ENCODE measurements at places on chromosomes 16 and 17.

GRCh38 chr16:71956486-71956885 lies 43.7 kb downstream of the PKD1L3 start:
- DNase-seq, result no peak

DNA sequence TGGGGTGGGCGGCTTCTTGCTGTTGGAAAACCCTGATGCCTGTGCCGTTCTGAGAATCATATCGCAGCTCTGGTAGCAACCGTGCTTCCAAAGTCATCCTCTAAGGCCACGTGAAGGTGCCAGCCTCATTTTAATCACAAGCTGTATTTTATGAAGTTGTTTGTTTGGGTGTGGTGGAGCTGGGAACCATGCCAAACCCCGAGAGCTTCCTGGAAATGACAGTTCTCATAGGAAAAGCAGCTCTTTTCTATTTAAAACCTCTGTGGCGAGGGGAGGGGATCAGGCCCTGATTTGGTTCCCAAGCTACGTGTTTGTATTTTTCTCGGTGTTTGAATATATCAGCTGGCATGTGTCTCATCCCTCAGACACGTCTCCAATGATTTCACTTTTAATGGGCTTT lies 21.7 kb downstream of the KNOP1 start:
- no peak for DNase-seq

DNA sequence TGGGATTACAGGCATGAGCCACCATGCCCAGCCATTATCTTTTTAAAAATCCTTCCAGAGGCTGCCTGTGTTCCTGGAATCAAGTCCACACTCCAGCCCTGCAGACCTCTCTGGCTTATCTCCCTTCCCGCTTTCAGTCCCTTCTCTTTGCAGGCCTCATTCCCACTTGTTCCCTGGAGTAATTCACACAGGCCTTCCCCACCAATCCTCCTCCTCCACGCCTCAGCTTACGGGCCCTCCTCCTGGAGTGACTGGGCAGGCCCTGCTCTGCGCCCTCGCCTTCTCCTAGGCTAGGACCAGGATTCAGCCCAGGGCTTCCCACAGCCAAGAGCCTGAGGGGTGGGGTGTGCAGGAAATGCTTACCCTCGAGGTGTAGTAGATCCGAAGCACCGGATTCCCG lies 2.8 kb downstream of the CDIPT start:
- DNase-seq, result no peak

DNA sequence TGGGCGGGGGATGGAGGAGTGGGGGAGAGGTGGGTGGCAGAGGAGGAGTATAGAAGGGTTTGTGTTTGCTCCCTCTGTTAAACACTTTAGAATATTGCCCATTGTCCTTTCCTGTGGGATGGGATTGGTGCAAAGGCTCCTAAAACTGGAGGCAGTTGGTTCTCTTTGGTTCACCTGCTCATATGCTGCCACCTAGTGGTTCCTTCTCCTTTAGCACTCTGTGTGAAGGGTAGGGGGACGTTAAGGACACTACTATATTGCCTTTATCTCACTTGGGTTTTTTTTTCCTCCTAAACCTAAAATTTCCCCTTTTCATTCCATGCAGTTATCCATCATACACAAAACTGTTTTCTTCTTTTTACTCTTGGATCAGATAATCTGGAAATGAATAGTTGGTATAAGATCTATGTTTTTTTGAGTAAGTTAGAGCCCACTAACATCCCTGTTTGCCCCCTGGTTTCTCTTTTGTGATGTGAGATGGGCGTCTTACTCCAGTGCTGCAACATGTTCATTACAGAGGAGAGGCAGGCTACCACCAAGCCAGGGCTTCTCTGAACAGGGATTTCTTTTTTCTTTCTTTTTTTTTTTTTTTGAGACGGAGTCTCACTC lies 23.8 kb downstream of the SNX11 start:
- DNase-seq, result no peak

DNA sequence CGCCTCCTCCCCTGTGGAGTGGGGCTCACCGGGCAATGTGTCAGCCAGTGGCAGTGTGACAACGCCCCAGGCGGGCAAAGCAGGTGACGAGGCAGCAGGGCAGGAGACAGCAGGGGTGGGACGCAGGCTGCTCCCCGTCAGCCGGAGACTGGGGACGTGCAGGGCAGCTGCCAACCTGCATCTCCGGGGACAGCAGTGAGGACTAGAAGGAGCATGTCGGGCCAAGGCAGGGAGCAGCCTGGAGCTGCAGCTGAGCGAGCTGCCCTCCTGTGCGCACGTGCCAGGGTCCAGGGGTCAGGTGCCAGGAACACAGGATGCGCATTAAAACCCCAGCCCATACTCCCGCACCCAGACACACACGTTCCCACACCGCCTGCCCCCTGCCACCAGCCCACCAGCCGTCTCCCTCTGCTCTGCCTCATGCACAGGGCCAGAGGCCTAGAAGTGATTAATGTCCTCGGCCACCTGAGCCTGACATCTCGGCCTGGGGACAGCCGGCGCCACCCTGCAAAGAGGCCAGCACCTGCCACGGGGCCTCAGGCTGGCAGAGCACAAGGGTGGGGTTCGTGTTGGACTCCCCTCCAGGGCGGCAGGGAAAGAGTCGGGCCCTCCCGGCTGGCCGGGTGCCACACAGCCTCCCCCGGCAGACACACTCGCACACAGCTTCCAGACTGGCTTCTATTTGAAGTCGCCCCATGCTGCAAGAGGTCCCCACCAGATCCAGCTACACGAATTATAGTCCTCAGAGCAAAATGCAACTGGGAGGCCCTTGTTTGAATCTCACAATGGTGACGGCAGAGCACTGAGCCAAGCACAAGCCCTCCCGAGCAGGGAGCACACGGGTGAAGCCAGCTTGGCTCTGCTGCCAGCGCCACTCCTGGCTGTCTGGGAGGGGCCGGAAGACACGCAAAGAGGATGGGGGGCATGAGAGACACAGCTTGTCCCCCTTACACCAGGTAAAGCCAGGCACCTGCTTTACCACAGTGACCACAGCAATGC lies 90.4 kb downstream of the RBFOX3 start:
- DNase-seq, result no peak

GRCh38 chr17:74770498-74771318 lies 5.4 kb downstream of the NAT9 start:
- peak; percentile 64 for DNase-seq

GRCh38 chr17:19724501-19725420 lies 8.4 kb upstream of the SLC47A2 start:
- peak; percentile 8 for DNase-seq

DNA sequence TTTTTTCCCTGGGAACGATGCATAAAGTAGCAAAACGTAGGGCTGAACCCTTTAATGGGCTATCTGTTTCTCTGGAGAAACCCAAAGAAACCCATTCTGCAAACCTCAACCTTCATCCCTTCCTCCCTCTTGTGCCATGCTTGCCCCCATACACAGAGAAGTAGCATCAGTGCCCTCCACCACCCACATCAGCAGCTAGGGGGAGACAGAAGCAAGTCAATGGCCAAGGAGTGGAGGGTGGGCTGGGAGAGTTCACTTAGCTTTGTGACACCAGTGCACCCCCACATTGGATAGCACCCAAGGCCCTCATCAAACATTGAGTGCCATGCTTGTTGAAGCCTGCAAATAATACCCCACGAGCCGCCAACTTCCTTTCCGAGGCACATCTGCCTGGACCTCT lies 282.4 kb downstream of the ABCC12 start:
- DNase-seq, result no peak

- no peak for DNase-seq
These were observed 10.1 kb downstream of the GJD3 start for GRCh38 chr17:40354221-40355122.

DNA sequence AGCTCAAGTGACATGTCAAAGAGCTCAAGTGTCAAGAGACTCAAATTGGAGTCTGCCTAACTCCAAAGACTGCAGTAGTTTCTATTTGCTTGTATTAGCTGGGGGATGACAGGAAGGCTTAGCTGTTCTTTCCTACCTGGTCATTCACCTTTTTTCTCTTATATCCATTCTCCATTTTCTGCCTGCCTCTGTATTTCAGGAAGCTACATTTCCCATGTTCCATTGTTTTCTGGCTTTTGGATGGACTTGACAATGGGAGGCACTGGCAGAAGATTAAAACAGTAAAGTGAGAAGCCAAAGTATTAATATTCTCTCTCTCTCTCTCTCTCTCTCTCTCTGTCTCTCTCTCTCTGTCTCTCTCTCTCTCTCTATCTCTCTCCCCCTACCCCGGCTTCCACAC lies 135.7 kb upstream of the ADAMTS18 start:
- no peak for DNase-seq

DNA sequence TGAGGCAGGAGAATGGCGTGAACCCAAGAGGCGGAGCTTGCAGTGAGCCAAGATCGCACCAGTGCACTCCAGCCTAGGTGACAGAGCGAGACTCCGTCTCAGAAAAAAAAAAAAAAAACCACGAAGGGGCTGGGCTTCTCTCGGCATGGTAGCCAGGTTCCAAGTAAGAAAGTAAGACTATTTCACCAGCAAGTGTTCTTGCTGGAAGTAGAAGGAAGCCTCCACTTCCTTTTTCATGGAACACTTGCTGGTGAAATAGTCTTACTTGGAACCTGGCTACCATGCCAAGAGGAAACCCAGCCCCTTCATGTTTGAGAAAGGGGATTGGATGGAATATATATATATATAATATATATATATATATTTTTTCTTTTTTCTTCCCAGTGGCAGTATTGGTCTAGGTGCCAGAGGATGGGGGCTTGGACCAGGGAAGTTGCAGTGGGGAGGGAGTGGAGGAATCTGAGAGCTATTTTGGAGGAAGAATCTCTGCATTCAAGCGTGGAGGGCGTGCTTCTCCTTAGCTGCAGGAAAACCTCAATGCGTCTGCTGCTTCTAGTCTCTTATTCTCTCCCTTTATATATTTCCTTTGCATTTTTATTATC lies 7.2 kb upstream of the N4BP1 start:
- no peak for DNase-seq

DNA sequence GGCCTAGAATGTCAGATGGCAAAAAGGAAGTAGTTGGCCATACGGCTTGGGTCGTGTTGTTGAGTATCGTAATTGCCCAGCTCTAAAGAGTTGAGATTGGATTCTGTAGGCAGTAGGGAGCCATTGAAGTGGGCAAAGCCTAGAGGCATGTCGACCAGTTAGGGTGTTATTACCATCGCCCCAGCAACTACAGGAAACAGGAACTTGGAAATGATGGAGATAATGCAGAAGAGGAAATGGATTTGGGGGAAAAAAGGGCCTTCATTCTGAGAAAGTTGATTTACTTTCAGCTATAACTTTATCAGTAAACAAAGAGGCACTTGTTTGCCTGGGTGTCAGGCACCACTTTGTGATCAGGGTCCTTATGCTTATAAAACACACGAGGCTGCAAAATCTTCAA lies 52.6 kb downstream of the COX10 start:
- DNase-seq, result no peak

DNA sequence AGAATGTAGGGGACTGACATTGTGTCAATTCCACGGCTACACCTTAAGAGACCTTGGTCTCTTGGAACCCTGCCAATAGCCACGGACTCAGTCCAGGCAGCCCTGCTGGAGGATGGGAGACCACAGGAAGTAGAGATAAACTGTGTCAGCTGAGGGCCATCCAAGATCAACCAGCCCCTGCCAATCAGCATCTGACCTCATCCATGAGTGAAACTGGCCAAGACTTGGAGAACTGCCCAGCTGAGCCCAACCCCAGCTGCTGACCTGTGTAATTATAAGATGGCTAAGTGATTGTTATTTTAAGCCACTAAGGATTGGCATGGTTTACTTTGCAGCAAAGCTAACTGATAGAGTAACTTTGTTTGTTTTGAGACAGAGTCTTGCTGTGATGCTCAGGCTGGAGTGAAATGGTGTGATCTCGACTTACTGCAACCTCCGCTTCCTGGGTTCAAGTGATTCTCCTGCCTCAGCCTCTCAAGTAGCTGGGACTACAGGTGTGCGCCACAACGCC lies 13.3 kb upstream of the YWHAE start:
- DNase-seq, result no peak

- no peak for DNase-seq
These were observed 16.4 kb upstream of the METRNL start for GRCh38 chr17:83062818-83063671.

DNA sequence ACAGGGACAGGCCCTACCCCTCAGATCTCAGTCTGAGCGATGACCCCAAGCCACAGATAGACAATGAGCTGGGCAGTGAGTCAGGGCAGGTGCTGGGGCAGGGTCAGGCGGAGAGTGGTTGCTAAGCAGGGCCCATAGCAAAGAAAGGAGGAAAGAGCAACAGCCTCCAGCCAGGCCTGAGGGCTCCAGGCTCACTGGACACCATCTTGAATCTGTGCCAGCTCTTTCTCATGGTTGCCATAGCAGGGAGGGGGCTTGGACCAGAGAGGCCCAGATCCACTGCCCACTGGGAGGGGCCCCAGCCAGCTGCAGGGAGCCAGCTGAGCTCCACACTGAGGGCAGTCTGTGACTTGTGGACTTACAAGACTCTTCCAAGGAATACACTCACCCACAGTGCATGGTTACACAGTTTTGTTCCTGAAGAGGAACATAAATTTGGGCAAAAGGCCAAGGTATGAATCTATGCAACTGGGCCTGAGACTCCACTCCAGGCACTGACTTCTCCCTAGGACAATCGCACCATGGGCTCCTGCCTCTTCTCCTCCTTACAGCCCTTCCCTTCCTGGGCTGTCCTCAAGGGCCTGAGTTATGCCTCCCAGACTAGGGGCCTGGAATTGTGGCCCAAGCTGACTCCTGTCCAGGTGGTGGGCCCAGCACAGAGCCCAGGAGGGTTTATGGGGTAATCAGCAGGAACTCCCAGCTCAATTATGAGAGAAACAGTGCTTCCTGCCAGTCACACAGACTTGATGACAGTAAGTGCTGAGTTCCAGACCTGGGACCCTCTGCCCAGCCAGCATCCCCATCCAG lies 59.9 kb downstream of the BEAN1 start:
- no peak for DNase-seq

- DNase-seq, result no peak
These were observed 30.8 kb upstream of the CBLN1 start for GRCh38 chr16:49312389-49312985.

DNA sequence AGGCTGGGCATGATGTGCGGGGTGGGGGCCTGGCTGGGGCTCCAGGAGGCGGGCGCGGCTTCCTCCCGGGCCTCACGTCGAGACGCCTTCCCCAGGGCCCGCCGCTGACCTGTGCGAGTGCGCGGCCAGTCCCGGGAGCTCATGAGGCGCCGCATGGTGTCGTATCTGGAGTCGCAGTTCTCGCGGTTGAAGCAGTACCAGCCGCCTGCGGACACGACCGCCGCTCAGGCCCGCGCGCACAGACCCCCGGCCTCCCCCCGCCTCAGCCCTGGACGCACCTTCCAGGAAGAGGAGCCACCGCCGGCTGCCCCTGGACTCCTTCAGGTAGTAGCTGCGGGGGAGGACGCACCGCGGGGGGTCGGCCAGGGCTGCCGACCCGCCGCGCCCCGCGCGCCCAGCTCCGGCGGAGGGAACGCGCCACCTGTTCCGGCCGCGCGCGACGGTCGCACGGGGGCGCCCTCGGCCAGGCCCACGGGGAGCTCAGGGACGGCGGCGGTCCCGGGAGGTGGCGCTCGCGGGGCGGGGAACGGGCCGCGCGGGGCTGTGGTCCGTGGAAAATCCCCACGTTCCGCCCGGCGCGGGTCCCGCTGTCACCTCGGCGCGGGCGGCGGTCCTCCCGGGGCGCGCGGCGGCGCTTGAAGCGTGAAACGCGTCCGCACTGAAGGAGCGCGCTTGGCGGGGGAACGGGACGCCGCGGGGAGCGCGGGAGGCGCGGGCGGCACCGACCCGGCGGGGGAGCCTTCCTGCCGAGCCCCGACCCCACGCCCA lies 1.4 kb downstream of the NOTUM start:
- peak; percentile 76 for DNase-seq
